ENCODE measurements at places on chromosomes 12 and 14.

DNA sequence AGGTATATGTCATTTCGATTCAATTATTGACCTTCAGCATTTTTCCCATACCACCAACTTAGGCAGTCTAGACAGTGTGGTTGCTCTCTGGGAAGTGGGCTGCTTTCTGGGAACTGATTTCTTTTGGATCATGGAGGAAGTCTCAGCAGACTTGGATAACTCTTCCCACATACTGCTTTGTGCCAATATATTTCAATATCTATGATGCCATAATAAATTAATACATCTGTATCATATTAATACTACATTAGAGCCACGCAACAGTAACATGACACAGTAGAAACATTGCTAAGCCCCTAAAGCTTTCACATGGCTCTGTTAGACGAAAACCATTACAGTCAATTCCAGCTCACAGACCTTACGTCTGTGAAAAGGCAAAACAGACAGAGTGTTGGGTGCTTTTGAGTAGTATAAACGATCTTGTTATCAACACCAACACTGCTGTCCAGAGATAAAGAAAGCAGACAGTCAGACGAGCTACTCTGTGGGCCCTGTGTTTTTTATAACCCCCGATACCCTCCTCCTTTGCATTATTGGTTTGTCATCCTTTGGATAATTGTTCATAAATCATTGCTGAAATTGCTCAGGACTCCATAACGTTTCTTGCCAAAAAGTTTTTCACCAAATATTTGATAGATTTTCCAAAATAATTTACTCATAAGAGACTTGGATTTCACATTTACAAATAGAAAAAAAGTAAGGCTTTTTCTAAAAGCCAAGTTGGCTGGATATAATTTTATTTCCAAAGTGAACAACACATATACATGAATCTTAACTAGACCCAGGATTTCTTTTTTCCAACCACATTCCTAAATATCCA lies 439.7 kb downstream of the ADAMTS20 start:
- no peak for DNase-seq

GRCh38 chr14:36674659-36675058 lies 13.0 kb downstream of the PAX9 start:
- DNase-seq: no peak

DNA sequence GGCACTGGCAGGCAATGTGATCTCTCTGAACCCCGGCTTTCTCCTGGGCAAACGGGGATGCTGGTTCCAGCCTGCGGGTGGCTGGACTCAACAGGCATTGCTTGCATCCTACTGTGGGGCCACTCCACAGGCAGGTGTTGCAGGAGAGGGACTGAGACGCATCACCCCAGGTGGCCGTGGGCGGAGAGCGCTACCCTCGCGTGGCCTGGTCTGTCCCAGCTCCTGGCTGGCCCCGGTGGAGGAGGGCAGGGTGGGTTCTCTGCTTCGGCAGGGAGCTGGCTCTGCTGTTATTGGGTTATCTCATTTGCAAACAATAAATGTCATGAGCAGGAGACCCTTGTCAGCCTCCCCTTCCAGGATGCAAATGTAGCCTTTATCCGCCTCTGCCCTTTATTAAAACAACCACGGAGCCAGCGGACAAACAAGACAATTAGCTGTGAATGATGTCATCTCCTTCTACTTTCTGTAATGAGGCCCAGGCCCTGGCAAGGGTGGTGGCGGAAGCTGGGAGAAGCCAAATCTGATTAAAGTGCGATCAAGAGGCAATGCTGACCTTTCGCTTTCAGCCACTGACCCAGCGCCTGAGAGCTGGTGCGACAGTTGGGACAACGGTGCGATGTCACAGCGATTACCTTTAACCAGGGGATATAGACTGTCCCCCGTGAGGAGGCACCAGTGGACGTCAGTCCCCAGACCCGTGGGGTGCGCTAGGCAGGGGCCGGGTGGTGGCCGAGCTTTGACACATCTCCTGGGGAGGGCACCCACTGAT lies 161.8 kb downstream of the KIF26A start:
- no peak for DNase-seq

DNA sequence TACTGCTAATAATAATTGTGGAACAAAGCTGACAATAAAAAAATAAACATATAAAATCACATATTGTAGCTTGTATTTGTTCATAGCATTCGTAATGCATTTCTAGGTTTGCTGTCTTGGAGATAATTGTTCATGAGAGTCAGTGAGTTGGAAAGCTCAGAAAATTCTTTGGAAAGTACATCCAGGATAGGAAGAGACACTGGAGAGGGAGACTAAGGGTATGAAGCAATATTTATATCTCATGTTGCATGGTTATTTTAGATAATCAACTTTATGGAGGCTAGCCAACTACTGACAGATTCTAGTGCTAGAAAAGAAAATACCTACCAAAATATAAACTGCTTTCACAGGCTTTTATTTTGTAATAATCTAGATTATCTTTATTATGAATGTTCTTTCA lies 1095.2 kb downstream of the FSCB start:
- no peak for DNase-seq

- DNase-seq: no peak
These were observed 795 bp downstream of the LMBR1L start for GRCh38 chr12:49109641-49110463.
